Endothelial cell (in vitro differentiated cells): ENCODE measurements at places on chromosomes 1 and 21. TPM values are rescaled to one million over a fixed set of nuclear protein-coding genes. Genes with fewer than 3 reads are reported as not detected.

- DNase-seq: peak; percentile 28
Measured at GRCh38 chr1:21865943-21866706, 54.1 kb downstream of the LDLRAD2 start.

HRNR gene
- total RNA-seq: not detected

DNA sequence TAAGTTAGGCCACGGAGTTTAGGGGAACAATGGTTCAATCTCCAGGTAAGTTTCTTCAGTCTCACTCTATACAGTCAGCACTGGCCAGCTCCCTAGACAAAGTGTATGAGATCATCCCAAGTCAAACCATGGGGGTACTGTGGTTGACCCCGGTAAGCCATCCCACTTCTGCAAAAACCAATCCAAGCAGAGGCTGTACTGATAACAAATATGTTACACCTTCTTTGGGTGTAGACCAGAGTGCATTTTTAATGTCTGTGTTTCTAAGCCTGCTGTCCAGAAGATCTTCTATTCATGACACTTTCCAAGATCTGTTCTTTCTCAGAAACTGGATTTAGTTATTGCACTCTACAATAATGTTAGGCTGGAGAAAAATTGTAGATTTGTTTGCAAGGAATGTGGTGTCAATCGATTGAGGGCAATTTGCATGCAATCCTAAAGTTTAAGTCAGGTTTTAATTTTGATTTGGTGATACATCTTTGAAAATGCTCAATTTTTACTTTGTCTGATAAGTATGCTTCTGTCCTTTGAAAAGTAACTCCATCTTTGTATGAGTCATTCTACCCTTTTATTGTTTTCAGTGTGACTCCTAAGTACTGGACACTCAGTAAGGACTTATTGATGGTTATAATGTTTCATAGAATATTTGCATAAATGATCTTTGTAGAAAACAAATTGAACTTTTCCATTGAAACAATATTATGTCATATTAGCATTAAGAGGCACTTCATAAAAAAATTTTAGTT, 152.4 kb downstream of the HLX start:
- no peak for DNase-seq

DNA sequence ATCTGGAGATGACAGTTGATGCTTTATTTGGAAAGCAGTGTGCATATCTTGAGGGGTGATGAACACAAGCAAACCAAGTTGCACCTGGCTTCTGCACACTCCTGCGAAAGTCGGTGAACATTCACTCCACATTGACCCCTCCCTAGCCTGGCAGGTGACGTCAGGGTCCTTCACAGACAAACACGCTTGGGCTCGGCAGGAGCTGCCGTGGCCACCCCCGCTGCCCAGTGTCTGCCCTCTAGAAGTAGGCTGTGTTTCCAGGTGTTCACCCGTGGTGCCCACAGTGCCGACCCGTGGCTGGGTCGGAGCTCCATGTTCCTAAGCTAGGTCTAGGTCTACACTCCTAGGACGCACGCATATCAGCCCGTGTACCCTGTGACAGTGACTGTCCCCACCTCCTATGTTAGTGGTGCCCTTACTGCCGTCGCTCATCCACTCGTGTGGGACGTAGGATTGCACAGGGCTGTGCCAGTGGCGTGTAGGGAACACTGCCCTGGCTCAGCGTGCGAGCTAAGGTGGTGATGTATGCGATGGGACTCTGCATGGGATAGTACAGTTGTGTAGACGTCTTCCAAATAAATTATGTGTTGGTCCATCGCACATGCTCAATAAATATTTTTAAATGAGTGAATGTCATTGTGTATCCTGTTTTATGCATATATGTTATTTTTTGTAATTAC, 29.0 kb downstream of the PRMT2 start:
- no peak for DNase-seq

TSNAX gene
- total RNA-seq: 35.4 TPM

- DNase-seq: no peak
Measured at GRCh38 chr1:34479731-34480130, 275.1 kb upstream of the GJB5 start.
